Pons (tissue), 1 donor: ENCODE measurements at places on chromosomes 5 and 9.

GRCh38 chr5:108303611-108304010 lies 78.3 kb downstream of the FBXL17 start:
- no peak for DNase-seq

- DNase-seq, result no peak
These were observed 56.5 kb upstream of the TESK1 start for GRCh38 chr9:35548571-35548970.

DNA sequence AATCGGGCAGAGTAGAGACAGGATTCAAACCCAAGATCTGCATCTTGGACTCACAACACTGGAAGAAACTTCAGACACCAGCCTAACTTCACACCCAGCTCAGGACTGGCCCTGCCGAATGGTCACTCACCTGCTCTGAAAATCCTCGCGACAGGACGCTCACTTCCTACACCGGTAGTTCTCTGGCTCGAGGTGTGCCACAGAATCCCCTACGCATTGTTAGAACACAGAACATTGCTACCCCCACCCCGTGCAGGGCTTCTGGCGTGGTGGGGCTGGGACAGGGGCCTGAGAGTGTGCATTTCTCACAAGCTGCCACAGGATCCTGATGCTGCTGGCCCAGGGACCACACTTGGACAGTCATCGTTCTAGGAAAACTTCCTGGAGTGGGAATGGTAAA lies 12.1 kb downstream of the KCNMB1 start:
- no peak for DNase-seq

DNA sequence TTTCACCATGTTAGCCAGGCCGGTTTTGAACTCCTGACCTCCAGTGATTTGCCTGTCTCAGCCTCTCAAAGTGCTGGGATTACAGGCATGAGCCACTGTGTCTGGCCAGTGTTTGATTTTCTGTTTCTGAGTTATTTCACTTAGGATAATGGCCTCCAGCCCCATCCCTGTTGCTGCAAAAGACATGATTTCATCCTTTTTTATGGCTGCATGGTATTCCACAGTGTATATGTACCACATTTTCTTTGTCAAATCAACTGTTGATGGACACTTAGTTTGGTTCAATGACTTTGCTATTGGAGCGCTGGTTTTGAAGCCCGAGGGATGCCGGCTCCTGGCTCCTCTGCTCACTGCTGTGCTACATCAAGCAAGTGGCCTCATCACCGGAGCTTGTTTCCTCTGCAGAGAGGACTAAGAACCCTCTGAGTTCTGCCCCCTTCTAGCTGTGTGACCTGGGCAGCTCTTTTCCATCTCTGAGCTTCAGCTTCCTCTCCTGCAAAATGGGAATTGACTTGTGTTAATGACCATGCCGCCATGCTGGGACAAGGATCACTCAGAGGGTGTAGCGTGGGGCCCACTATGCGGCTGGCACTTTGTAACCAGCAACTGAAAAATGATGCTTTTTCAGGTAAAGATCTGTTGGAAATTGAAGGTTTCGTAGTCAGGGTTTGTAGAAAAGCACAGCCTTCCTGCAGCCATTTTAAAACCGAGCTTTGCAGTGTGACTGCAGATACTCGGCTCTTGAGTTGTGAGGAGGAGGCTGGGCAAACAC lies 4.6 kb upstream of the NEURL1B start:
- no peak for DNase-seq

DNA sequence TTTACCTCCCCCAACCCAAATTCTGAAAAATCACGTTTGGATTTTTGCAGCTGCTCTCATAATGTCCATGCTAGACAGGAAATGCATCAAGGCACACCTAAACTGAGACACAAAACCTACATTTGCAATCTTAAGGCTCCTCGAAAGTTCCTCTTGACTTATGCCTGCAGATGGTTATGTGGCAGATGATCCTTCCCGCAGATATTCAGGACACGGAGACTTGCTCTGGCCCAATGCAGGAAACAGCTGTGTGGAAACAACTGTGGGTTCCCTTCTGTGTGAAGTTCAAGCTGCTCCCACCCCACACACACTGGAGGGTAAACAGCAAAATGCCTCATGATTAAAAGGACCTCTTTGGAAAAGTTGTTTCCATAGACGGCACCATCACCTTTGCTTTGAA lies 253.8 kb downstream of the EBF1 start:
- DNase-seq, result no peak

GRCh38 chr5:143634689-143635088 lies 177.3 kb upstream of the HMHB1 start:
- DNase-seq, result no peak

DNA sequence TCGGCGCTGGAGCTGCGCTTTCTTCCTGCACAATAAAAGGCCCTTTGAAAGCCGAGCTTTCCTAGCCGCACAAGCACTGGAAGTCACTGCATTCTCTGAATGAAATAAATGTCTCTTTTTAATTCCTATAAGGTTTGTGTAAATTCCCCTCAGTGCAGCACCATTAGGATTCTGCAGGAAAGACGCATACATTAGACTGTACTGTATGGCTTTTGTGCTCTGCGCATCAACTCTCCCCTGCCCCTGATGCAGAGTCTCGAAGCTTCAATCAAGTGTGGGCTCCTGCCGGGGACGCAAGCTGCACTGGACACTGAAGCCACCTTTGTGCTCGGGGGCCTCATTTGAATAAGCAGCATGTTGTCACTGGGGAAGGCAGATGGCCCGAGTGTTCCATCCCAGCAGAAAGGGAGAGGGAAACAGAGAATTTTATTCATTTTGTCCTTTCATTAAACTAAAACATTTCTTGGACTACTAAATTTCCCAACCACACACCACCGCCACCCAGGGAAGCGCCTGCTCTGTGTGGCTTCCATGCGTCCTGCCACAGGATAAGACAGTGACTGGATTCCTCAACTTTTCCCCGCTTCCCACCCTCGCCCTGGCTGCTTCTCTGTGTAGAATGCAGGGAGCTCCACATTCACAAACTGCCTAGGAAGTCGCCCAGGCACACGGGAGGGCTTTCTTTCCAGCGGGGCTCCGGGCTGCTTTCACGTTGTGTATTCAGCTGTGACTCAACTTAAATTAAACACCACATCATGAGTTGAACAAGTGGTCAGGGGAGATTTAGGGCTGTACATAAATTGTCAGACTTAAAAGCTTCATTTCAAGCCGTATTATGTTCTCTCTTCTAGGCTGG lies 635.4 kb downstream of the IRX1 start:
- peak; percentile 91 for DNase-seq

- no peak for DNase-seq
These were observed 168.0 kb downstream of the AP3B1 start for GRCh38 chr5:78126536-78126935.
